Epithelial cell of proximal tubule (primary cell): ENCODE measurements at places on chromosomes 5 and 9. TPM values are rescaled to one million over a fixed set of nuclear protein-coding genes. Genes with fewer than 3 reads are reported as not detected.

- no peak for DNase-seq
Observed at GRCh38 chr9:128823362-128823902, 5.1 kb downstream of the ENDOG start.

Gene HK3
- 0.43 TPM in 1 of 2 replicates, not detected in the other for total RNA-seq

Gene LHX3
- total RNA-seq, result not detected in 2 replicates

DNA sequence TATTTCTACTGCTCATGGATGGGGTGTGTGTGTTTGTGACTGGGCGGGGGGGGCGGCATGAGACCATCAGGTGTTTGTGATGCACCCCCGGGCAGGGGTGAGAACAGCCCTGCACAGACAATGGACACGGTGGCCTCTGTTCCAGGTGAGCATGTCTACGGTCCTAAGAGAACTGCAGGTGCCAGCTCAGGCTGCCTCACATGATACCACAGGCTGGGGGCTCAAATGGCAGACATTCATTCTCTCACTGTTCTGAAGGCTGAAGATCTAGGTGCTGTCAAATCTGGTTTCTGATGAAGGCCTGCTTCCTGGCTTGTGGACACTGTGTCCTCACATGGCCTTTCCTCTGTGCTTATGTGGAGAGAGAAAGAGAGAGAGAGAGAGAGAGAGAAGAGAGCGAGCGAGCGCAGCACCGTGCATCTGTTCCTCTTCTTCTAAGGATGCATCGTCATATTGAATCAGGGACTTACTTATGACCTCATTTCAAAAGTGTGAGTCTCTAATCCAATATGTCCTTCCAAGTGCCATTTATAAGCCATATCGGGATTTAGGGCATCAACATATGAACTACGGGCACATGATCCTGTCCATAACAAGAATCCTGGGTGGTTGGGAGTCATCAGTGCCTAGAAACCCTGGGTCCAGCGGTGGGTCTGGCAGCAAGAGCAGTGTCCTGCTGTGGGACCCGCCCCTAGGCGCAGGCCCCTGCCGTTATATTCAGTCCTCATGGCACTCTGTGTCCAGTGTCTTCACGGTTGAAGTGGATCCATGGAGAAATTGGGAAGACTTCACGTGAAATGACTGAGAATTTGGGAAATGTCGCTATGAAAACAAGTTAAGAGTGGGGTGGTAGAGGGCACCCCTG is 42.5 kb downstream of the NXNL2 start:
- no peak for DNase-seq

Gene C5orf58
- total RNA-seq, result not detected in 2 replicates

- DNase-seq, result peak; percentile 38
Observed at GRCh38 chr5:58410441-58410840, 49.4 kb downstream of the PLK2 start.

Gene ZBTB34
- 3.6 and 6.5 TPM in 2 replicates for total RNA-seq

- DNase-seq, result no peak
Observed at GRCh38 chr9:88801214-88801796, 190.0 kb upstream of the S1PR3 start.

GRCh38 chr9:78954286-78954685 is 617.5 kb upstream of the TLE4 start:
- DNase-seq, result no peak

- no peak for DNase-seq
Observed at GRCh38 chr9:95182854-95183563, 134.5 kb downstream of the FANCC start.
